T-helper 1 cell (primary cell): ENCODE measurements at places on chromosomes 1 and 21.

- DNase-seq = no peak
Observed at GRCh38 chr21:43703035-43703880, 15.7 kb upstream of the PDXK start.

- no peak for DNase-seq
Observed at GRCh38 chr1:108962681-108963051, 618 bp downstream of the CLCC1 start.

- DNase-seq = peak; percentile 7
Observed at GRCh38 chr1:185570962-185571361, 163.2 kb upstream of the HMCN1 start.

GRCh38 chr1:24541711-24542346 lies 14.1 kb upstream of the NCMAP start:
- no peak for DNase-seq

DNA sequence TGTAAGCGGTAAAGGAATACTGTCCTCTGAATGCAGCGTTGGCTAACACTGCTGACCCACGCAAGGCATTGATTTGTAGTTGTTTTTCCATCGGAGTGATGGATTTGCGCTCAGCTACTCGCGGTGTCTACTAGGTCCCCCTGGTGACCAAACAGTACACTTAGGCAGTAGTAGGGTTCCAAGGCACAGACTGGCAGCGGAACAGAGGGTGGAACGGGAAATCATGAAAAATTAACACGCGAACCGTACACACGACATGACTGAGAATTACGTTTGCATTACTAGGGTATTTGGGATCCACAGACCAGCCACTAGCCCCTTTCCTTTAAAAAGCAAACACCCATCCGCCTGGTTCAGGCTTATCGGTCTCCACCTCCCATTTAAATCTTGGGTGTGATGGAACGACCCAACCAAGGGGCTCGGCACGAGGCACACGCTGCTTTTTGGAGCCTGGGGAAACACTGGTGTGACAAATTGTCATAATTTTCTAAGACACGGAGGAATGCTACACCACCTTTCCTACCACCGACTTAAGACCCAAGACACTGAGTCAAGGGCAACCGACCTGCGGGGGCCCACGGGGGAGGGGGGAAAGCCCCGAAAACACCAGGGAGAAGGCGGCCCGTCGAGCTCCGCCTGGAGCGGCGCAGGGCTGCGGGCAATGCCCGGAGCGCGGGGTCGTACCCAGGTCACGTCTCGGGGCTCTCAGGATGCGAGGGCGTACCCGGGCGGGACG lies 699 bp downstream of the DIPK1A start:
- DNase-seq = peak; percentile 49

- no peak for DNase-seq
Observed at GRCh38 chr1:82783044-82783443, 982.3 kb downstream of the ADGRL2 start.

GRCh38 chr1:11498956-11499594 lies 20.1 kb downstream of the DISP3 start:
- DNase-seq = no peak

GRCh38 chr1:197083474-197083873 lies 16.4 kb upstream of the F13B start:
- no peak for DNase-seq
